ENCODE measurements at places on chromosomes 11 and 22. TPM values are rescaled to one million over a fixed set of nuclear protein-coding genes. Genes with fewer than 3 reads are reported as not detected.

SIK3 gene
- total RNA-seq, result 7.9 TPM

SLC22A6 gene
- total RNA-seq, result not detected

CDC42BPG gene
- total RNA-seq, result 1.7 TPM

NXPE2 gene
- not detected for total RNA-seq

SOX6 gene
- total RNA-seq, result 0.02 TPM

CELSR1 gene
- 24.1 TPM for total RNA-seq

Measured in A549 treated with AZD2906 at 1 μM for 4 hours (cell line).